Fibroblast of the conjunctiva (primary cell): ENCODE measurements at places on chromosomes 3 and 15.

GRCh38 chr3:188184160-188184559, 30.2 kb downstream of the LPP start:
- DNase-seq = no peak

DNA sequence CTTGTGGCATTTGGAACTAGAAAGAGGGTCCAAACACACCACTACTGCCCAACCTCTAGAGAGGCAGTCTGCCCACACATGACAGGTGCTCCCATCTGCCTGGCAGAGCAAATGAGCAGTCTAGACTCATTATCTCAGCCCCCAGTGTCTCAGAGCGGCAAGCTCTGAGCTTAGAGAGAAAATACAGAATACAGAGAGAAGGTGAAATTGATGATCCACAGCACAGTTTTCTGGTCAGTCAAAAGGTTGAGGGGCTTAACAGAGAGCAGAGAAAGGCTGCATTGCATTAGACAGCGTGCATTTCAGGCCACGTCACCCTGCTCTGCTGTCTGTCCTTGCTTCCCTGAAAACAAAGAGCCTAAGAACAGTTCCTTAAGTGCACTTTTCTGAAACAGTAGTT, 135.1 kb downstream of the KCNMB2 start:
- no peak for DNase-seq

- no peak for DNase-seq
Observed at GRCh38 chr3:115134648-115135347, 12.3 kb downstream of the ZBTB20 start.

DNA sequence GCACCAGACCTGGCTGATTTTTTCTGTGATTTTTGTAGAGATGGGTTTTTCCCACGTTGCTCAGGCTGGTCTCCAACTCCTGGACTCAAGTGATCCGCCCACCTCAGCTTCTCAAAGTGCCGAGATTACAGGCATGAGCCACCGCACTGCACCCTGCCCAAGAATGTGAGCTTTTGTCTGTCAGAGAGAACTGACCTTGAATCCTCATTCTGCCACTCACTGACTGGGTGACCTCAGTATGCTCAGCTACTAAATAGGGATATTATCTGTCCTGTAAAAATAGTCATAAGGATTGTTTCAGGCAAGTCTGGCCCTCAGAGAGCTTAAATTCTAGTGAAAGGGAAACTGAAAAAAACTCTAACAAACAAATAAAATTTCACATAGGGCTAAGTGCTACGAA, 2.1 kb upstream of the RFT1 start:
- DNase-seq = no peak

DNA sequence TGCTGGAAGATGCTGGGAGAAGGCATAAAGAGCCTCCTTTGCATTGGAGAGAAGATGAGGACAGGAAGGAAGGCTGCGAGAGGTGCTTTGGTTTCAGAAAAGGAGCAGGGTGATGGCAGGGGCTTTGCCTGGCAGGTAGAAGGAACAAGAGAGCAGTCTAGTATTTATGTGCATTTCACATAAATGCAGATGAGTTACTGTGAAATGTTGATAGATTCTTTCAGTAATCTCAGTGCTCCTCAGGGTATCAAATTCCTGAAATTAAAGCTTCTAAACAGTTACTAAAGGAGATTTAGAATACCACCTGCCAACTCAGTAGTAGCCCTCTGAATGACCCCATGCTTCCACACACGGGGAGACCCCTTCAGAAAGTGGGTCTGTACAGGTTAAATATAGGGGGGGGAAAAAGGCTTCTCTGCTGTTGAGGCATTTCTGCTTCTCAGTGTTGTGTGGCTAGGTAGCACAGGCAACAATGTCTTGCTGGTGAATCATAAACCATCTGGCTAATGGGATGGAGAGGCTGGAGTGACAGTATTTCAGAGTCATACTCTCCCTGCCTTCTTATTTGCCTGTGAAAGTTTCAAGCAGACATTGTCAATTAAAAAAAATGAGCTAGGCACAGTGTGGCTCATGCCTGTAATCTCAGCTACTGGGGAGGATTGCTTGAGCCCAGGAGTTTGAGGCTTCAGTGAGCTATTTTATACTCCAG, 14.3 kb upstream of the FBXL22 start:
- DNase-seq = no peak

GRCh38 chr3:152019508-152019907, 146.1 kb downstream of the SUCNR1 start:
- no peak for DNase-seq
